ENCODE measurements at places on chromosomes 13 and 19.
A peak's percentile ranks its signal among the peaks of the same experiment; 100 is the strongest.

DNA sequence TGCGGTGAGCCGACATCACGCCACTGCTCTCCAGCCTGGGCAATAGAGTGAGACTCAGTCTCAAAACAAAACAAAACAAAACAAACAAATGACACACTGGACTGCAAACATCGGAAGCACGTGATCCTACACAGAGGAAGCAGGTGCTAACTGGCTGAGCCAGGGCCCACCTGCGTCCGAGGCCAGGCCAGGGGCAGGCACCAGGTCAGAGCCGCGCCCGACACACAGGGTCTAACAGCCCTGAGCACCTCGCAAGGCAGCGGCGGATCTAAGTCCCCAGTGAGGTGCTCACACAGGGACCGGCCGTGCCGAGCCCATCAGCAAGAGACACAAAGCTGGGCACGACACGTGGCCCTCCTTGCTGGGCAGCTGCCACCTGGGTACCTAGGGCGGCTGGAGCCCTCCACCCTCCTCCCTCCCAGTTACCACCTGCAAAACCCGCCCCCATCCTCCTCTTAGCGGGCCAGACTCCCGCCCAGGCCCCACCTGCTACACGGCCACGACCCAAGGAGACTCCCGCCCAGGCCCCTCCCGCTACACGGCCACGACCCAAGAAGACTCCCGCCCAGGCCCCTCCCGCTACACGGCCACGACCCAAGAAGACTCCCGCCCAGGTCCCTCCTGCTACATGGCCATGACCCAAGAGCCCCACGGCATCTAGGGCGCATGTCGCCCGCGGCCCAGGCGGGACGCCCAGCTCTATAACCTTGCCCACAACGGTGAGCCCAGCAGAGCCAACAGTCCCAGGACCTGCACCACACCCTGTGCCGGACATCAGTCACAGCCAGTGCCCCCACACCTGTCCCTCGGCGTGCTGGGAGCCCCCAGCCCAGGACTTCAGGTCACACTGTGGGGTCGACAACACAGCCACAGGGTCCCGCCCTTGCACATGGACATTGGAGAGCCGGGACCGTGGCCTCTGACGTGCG, 15.6 kb downstream of the AP3D1 start:
- DNase-seq: no peak

DNA sequence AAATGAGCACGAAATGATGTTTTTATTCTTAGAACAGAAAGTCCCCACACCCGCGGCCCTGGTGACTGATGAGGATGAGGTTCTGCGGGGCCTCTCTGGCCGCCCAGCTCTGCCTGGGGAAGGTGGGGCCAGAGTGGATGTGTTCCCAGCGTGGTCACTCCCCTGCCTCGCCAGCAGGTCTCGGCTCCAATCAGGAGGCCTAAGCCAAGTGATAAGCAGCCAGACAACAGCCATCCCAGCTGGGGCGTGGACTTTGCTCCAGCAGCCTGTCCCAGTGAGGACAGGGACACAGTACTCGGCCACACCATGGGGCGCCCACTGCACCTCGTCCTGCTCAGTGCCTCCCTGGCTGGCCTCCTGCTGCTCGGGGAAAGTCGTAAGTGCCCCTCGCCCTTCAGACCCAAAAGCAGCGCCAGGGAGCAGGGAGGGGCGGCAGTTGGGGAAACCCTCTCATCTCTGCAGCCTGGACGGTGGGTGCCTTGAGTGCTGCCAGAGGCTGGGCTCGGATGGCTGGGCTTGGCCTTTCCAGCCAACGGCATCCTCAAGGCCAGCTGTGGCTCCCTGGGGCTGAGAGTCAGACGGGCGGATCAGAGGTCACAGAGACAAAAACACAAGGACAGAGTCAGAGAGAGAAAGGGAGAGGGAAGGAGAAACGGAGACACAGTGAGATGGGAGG, at the start of gene F10:
Gene F10, plus strand, starts transcription at position 250 of the 676 bp plus-strand sequence. Its CDS starts 57 bp downstream, at position 307.
- no peak for DNase-seq

DNA sequence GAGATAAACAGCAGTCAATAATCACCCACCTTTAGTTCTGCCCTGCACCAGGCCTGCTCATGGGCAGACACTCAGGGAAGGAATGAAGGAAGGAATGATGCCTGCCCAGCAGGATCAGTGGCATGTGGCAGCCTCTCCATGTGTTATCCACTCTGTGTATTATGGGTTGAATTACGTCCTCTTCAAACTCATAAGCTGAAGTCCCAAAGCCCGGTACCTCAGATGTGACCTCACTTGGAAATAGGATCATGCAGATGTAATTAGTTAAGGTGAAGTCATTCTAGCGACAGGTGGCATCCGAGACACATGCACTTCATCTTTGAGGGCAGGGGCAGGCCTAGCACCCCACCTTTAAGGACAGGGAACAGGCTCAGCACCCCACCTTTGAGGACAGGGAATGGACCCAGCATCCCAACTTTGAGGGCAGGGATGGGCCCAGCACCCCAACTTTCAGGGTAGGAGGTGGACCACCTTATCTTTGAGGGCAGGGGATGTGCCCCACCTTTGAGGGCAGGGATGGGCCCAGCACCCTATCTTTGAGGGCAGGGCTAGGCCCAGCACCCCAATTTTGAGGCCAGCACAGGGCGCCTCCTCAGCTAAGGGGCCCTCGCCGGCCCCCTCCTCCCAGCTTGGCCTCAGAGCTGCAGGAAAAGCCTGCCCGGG, 127.6 kb downstream of the URI1 start:
- DNase-seq: no peak

DNA sequence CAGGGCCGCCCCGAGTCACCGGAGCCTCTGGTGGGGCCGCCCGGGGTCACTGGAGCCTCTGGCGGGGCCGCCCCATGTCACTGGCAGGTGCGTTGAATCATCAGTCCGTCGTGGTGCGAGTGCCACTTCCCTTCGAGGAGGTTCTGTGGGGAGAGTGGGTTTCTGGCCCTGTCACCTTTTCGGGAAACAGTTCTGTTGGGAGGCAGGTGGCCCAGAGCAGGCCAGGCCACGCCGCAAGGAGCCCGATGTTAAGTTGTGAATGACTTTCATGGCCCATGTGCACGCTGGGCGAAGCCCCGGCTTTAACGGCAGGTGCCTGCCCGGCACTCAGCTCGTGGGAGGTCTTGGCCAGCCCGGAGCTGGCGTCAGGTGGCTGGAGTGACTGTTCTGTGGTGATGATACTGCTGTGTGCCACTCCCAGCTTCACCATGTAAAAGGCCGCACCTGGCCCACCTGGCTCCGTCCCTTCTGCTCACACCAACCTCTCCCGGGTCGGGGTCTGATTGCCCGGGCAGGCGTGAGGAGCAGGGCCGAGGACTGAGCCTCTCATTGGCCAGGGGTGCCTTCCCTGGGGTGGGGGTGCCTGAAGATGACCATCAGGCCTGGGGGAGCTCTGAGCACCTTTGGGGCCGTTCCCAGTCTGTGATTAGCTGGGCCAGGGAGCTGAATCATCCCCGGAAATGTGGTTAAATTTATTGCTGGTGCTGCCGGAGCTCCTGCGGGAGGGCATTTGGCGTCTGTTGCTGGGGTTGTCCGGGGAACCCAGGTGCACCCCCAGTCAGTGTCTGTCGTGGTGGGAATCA, 29.2 kb downstream of the CSNK1G2 start:
- DNase-seq: no peak

GRCh38 chr19:3426433-3426832, 53.9 kb downstream of the SMIM24 start:
- DNase-seq: no peak

DNA sequence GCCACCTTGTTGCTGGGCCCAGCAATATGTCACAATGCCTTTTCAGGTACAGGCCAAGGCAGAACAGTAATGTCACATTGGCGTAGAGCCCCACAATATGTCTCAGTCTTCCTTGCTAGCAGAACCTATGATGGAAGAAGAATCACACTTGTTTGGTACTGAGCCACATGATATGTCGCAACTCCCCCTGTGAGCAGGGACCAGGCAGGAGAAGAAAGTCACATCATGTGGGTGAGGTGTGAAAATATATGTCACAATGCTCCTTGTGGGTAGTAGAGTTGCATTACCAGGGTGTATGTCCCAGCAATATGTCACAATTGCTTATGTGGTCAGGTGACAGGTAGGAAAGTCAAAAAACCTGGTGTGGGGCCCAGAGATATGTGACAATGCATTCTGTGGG, 7.1 kb upstream of the ZNF91 start:
- DNase-seq: no peak

GRCh38 chr13:56720841-56721240, 419.9 kb upstream of the PRR20A start:
- DNase-seq: no peak

GRCh38 chr19:52638601-52639000, 446 bp upstream of the ZNF83 start:
- DNase-seq: no peak

DNA sequence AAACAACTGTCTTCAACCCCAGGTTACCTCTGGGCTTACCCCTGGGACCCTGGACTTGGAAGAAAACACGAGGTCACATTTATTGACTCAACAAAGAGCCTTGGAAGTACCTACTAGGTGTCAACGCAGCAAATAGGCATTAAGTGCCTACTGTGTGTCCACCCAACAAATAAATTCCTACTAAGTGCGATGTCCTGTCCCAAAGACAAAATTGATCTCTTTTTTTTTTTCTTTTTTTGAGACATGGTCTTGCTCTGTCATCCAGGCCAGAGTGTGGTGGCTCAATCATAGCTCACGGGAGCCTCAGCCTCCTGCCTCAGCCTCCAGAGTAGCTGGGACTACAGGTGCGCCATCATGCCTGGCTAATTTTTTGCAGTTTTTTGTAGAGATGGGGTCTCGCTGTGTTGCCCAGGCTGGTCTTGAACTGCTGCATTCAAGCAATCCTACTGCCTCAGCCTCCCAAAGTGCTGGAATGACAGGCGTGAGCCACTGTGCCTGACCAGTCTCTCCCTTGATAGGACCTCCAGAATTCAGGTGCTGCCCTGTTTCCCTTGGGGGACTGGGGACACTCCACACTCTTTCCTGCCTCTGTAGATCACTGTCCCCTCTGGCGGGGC, 589 bp upstream of the S1PR2 start:
- DNase-seq: no peak

GRCh38 chr19:48896191-48896720, 2.3 kb downstream of the TULP2 start:
- peak; percentile 51 for DNase-seq

- peak; percentile 83 for DNase-seq
Observed at GRCh38 chr13:36030670-36031331, 100.4 kb downstream of the DCLK1 start.

GRCh38 chr13:78659732-78660494, 958 bp upstream of the OBI1 start:
- peak; percentile 18 for DNase-seq

DNA sequence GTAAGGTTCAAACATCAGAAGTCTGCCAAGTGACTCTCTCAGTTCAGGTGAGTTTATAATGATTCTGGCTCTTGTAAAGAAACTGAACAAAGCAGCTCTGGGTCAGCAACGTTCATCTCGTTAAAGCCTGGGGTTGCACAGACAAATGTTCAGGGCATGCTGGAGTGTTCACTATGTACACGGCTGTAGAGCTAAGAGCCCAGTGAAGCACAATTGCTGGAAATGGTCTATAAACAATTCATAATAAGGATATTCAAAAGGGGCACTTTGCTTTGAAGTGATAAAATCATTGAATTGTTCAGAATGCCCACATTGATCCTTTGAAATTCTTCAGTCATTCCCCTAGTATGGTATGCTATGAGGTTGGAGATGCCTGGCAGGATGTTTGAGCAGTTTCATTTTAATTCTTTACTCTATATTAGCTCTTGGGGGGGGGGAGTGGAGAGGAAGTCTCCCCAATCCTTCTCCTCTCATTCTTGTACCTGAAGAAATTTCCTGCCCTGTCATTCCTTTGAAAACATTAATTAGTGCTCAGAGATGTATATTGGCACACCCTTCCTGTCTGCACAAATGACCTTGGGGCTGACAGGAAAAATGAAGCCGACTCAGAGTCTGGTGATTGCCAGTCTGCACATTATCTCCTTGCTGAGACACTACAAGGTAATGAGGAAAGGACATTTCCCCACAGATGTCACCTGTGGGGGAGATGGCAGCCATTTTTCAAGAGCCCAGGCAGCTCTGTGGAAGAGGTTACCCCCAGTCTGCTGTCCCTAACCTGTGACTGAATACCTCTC, 145.5 kb downstream of the DLEU7 start:
- DNase-seq: no peak

GRCh38 chr19:19056636-19057275, 7.0 kb upstream of the SLC25A42 start:
- no peak for DNase-seq

GRCh38 chr13:95660981-95661581, 15.9 kb upstream of the DNAJC3 start:
- DNase-seq: peak; percentile 53

DNA sequence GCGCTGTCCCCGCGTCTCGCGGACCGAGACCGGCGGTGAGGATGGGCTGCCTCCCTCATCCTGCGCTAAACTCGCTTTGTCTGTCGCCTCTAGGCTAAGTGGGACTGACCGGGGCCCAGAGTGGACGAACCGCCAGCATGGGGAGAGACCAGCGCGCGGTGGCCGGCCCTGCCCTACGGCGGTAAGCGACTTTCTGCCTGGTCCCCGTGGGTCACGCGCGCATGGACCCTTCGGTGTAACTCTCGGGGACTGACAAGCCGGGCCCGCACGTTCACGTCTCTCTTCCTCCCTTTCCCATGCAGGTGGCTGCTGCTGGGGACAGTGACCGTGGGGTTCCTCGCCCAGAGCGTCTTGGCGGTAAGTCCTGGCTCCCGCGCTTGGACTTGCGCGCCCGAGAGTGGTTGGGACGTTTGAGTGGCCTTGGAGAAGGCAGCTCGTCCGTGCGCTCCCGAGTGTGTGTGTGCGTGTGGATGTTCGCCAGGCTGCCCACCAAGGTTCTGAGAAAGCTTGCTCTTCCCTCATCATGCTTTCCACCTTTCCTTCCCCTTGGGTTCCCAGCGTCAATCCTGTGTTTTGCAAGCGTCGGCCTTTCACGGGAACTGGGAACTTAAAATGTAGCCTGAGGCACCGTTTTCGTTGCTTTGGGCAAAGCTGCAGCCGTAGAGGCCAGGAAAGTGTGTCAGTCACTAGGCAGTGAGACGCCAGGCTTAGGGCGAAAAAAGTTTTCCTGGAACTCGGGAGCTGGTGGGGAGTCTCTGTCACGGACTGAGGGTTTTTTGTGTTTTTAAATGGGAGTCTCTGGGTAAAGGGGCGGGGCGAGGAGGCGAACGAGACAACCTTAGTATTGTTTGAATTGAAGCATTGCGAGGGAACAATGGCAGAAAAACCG, 927 bp downstream of the COL4A2 start:
- DNase-seq: peak; percentile 45

GRCh38 chr13:99123101-99124045, 77.3 kb upstream of the UBAC2 start:
- DNase-seq: peak; percentile 63

- DNase-seq: no peak
Observed at GRCh38 chr13:24038405-24038804, 122.1 kb upstream of the SPATA13 start.

- no peak for DNase-seq
Observed at GRCh38 chr19:6528544-6529121, 2.2 kb upstream of the TNFSF9 start.

DNA sequence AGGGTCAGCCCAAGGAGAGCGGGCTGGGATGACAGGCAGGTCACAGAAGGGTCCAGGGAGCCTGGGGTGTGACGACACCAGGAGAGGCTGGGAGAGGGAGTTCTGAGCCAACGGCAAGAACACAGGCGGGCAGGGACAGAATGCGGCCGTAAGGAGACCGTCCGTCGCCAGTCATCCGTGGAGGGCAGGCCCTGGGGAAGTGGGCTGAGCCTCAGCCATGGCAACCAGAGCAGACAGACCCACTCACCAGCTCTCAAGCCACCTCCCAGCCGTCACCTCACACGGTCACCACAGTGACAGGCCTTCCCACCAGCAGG, 3.7 kb upstream of the TMEM86B start:
- DNase-seq: no peak

GRCh38 chr13:38564256-38565150, 122.4 kb upstream of the FREM2 start:
- no peak for DNase-seq
